ENCODE measurements at places on chromosomes 6 and 20.

DNA sequence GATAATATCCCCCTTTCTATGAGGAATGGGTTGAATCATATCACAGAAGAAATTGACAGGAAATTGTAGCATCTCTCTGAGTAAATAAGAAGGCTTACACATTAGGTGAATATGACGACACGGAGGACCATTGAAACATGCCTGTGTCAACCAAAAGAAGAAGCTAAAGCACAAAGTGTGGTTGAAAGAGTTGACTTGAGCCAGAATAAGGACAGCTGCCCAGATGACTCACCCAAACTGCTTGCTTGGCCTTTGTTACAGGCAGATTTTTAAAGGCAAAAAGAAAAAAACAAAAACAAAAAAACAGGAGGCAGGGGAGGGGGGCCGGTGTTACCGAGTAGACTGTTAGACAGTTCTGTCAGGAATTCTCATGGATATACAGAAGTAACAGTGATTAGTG, 129.8 kb upstream of the EDN1 start:
- DNase-seq: no peak

DNA sequence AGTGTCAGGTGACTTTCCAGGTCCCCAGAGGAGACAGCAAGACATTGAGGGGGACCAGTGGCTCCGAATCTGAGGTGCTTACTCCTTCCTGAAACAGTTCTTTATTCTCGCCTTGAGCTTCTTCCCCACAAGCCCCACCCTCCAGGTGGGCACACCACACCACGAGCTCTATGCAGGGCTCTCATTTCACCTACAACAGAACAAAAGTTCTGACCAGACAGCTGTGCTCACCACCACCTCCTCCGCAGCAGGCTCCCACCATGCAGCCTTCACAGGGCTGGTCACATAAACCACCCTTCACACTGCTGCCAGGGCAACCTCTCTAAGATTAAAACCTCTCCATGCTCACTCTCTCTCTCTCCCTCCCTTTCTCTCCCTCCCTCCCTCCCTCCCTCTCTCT, 384.5 kb upstream of the ARID1B start:
- no peak for DNase-seq

DNA sequence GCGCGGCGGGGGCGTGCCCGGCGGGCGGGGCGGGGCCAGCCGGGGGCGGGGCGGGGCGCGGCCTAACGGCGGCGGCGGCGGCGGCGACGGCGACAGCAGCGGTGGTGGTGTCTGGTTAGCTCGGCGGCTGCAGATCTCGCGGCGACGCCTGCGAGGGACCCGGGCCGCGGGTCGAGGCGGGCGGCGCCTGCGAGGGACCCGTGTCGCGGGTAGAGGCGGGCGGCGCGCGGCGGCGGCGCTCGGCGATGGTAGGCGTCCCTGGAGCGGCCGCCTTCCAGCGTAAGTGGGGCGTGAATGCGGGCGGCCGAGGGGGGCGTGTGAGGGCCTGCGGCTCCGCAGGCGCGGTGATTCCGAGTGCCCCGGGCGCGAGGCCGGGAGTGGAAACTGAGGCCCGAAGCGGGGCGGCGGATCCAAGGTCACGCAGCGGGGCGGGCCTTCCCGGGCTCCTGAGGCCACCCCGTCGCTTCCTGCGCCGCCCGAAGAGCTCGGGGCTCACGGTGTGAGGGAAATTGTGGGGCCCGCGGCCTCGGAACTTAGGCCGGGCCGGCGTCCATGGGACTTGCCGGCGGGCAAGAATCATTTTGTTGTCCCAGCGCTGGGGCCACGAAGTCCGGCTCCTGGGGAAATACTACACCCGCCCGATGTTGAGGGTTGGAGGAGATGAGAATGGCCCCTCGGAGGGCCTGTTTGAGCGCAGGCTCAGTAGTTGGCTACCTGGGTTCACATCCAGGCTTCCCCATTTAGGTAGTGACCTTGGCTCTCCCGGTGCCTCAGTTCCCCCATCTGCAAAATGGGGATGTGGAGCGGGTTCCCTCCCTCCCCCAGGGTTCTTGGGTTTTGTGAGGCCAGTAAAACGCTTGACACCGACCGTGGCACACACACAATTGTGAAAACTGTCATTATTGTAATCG, at the start of gene CBFA2T2:
Gene CBFA2T2, plus strand, starts transcription at position 74 of the 911 bp plus-strand sequence. Its CDS starts 172 bp downstream, at position 246.
- DNase-seq: no peak

DNA sequence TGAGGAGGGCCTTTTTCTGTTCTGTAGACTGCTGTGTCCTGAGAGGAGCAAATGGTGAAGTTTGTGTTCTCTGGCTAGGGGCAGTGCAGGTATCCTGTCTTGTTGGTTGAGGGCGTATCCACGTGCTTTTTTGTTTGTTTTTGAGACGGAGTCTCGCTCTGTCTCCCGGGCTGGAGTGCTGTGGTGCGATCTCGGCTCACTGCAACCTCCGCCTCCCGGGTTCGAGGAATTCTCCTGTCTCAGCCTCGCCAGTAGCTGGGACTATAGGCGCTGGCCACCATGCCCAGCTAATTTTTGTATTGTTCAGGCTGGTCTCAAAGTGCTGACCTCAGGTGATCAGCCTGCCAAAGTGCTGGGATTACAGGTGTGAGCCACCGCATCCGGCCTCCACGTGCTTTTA, 10.8 kb upstream of the PXDC1 start:
- DNase-seq: no peak

GRCh38 chr20:5192570-5193431, 66.0 kb downstream of the CDS2 start:
- DNase-seq: no peak

DNA sequence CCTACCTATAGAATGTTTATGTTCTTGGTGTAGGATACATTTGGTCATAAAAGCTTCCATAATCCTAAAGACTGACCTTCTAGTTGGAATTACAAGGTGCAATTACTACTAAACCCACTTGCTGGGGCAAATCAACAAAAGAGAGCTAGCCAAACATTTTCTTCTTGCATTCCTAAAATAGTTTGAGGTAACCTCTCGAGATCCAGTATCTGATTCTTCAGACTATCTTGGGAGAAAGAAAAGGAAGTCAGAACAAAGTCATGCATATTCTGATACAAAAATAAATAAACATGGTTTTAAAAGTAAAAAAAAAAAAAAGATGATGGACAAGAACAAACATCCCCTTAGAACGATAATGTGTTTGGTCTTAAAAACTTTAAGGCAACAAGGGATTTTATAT, 294.2 kb upstream of the RSPO3 start:
- no peak for DNase-seq

DNA sequence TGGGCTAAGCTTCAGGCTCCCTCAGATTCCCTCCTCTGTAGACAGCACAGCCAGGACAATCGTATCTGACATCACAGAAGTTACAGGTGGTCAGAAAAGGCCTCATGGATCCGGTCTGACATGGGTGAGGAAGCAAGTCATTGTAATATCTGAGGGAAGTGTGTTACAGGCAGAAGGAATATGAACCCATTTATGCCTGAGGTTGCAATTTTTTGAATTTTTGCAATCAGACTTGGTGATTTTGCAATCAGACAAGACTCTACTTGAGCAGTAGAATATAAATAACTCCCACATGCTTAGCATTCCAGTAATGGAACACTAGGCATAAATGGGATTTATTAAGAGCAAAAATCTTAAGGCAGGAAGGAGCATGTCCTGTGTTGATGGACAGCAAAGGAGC, 52.1 kb downstream of the CBLN4 start:
- no peak for DNase-seq

GRCh38 chr6:137390334-137390733, 103.9 kb downstream of the OLIG3 start:
- DNase-seq: no peak

GRCh38 chr6:154414021-154414813, 57.6 kb upstream of the IPCEF1 start:
- DNase-seq: no peak

DNA sequence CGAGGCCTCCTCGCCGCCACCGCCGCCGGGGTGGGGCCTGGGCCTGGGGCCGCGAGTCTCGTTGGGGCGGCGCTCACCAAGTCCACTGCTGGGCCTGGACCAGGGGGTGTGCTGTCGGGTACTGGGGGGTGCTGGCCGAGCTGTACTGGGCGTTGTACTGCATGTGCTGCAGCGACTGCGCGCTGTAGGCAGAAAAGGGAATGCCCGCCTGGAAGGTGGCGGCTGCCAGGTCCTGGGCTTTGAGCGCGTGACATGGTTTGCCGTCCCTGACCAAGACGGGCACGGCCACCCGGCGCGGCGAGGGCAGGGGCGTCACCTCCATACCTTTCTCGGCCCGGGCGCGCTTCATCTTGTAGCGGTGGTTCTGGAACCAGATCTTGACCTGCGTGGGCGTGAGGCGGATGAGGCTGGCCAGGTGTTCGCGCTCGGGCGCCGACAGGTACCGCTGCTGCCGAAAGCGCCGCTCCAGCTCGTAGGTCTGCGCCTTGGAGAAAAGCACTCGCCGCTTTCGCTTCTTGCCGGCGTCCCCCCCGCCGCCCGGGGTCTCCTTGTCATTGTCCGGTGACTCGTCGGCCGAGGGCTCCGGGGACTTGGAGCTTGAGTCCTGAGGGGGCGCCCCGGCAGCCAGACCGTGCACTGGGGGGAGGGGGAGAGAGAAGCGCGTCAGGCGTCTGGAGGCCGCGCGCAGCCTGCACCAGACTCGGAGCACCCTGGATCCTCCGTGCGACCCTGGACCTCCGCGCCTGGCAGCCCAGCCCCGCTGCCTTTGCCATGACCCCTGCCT, 1.8 kb downstream of the NKX2-2 start:
- no peak for DNase-seq

- no peak for DNase-seq
These were observed 114.6 kb upstream of the RIPOR2 start for GRCh38 chr6:25050356-25050755.

- DNase-seq: no peak
These were observed 41.4 kb downstream of the PKIB start for GRCh38 chr6:122651604-122652003.

GRCh38 chr6:18022398-18023231, 35.2 kb upstream of the KIF13A start:
- DNase-seq: no peak

DNA sequence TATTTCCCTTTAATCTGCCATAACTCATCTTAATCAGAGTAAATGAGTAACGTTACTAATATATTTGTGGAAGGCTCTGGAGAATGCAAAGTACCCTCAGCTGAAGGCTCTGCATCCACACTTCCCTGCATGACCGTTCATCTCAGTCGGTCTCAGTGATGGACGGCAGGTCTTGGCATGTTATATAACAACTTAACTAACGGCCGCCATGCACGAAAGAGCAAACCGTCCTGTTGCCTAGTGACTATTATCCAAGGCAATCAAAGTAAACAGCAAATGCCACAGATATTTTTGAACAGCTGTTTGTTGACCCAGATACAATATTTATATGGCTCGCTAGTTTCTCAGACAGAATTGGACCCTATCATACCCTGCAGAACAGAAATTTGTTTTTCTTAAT, 194.9 kb upstream of the SMLR1 start:
- DNase-seq: no peak

- no peak for DNase-seq
These were observed 429.9 kb upstream of the ARID1B start for GRCh38 chr6:156347246-156347645.

DNA sequence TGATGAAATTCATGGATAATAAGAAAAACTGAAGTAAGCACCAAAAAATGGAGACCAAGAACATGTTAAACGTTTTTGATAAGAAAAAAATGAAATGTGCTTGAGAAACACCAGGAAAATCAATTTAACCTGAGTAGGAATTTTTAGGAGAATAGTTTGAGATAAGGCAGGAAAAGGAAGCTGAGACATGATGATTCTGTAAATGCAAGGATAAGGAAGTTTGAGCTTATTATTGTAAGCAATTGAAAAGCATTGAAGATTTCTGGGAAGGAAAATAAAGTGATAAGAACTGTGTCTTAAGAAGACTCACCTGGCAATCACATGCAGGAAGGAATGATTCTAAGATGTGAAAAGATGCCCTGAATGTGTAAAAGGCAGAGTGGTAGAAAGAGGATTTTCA, 66.6 kb downstream of the ALDH8A1 start:
- no peak for DNase-seq

- no peak for DNase-seq
These were observed 68.3 kb upstream of the TNFRSF21 start for GRCh38 chr6:47377971-47378370.

- no peak for DNase-seq
These were observed 39.5 kb downstream of the C20orf203 start for GRCh38 chr20:32634041-32634805.

DNA sequence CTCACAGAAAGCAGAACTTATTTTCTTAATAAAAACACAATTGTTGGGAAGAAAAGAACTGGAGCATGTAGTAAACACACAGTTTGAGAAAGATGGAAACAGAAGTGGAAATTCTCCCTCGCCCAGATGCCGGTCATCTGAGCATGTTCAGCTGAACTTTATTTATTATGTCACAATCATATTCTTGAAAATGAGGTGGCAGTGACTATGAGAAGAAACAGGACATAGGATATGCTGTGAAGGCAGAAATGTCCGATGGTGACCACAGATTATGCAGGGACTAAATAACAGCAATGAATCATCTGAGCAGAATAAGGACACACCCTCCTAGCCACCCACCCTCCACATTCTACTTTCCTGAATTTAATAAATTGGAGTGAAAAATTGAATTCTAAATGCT, 425.3 kb upstream of the NOX3 start:
- DNase-seq: no peak

- no peak for DNase-seq
These were observed 41.3 kb upstream of the IL20RA start for GRCh38 chr6:137086031-137086430.

- no peak for DNase-seq
These were observed 957 bp downstream of the PROKR2 start for GRCh38 chr20:5315807-5316187.

- no peak for DNase-seq
These were observed 542.0 kb upstream of the RNF217 start for GRCh38 chr6:124420116-124420840.

DNA sequence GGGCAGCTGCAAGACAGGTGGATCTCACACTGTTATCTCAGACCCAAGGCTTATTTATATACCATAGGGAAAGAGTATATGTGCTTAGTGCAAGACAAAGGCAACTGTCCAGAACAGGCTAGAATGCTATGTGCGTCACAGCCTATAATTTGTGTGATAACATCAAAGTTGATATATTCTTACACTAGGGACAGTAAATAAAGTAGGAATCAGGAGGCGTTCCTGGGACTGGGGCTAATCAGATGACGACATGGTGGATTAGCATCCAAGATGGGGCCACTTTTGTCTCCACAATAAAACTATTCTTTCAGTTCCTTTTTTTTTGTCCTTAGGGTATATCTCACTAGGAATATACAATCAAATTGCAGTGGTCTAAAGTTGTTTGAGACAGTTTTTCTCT, 54.9 kb upstream of the IER3 start:
- no peak for DNase-seq

DNA sequence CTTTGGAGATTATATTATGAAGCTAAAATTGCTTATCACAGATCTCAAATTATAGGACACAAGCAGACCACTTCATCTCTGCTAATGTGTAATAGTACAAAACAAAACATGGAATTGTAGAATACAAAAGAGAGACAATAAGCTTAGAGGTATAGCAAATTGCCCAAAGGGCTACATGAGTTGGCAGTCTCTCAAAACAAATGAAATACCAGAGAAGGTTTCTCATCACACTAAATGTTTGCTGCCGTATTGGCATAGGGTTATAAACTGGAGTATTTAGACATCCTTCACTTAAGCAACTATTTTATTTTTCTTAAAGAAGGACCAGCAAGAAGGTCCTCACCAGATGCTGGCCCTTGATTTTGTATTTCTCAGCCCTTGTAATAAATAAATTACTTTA, 5.9 kb upstream of the EYA4 start:
- DNase-seq: no peak

All from femur (tissue), 1 donor.